ENCODE measurements at places on chromosomes 13 and 19. TPM values are rescaled to one million over a fixed set of nuclear protein-coding genes. Genes with fewer than 3 reads are reported as not detected.

The TBXA2R gene
- 2.3 TPM for total RNA-seq

The DMKN gene
- 246 TPM for total RNA-seq

The SMIM24 gene
- total RNA-seq: not detected

DNA sequence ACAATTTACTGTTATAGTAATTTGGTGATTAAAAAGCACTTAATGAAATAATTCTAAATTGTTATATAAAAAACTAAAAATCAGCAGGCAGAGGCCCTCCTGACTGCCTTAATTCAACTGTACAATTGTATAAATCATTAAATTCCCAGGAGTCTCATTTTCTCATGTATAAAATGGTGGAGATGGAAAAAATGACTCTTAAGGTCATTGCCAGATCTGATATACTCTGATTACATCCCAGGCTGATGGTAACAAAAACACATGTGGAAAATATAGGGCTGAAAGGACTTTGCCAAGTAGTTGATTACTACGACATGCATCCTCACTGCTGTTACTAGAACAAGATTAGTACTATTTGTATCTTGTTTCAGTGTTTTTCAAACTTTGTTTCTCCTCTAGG, 1020.0 kb upstream of the SLC10A2 start:
- H3K4me3 ChIP-seq: no peak overlapping the region
- no peaks in the 10 kb centered on the region for H3K4me1 ChIP-seq

DNA sequence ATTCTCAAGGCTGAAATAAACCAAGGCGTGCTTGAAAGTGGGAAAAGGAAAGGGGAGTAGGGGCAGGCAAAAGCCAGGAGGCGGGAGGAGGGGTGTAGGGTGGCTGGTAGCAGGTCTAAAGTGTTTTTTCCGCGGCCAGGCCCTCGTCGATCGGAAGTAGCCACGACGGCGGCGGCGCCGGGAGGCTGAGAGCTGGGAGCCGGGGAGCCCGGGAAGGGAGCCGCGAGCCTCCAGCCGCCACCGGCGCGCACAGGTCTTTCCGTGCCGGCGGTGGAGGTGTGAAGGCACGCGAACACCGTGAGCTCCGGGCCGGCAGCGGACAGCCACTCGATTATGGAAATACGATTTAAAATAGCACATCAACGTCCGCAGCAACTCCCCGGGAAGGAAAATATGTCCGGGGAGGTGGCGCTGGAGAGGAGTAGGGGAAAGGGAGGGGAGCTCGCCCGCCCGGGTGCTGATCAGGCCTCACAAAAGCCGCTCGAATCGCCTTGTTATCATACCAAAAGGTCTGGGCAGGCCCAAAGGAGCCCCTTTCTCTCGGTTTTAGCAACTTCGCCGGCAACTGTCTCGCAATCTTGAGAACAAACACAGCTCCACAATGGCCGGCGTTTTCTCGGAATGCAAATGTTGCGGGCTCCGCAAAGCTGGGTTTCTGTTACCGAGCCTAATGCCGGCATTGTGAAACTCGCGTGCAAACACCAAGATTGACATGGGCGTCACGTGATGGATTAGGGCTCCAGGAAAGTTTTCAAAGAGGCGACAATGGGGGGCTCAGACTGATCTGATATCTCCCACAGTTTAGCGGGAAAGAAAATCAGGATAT, 2.9 kb upstream of the PCDH8 start:
- no peak overlapping the region for H3K27ac ChIP-seq
- H3K4me3 ChIP-seq: no peak overlapping the region
- H3K36me3 ChIP-seq: no peaks in the 10 kb centered on the region
- peaks cover 19% of the 10 kb centered on the region for H3K27me3 ChIP-seq

GRCh38 chr13:33441015-33441414, 155.5 kb upstream of the STARD13 start:
- H3K36me3 ChIP-seq: no peaks in the 10 kb centered on the region
- H3K4me3 ChIP-seq: no peak overlapping the region
- H3K27ac ChIP-seq: no peak overlapping the region
- no peaks in the 10 kb centered on the region for H3K27me3 ChIP-seq

- no peak for DNase-seq
- no peaks in the 10 kb centered on the region for H3K4me1 ChIP-seq
- no peaks in the 10 kb centered on the region for H3K27me3 ChIP-seq
- no peak overlapping the region for H3K4me3 ChIP-seq
- H3K36me3 ChIP-seq: no peaks in the 10 kb centered on the region
- no peak overlapping the region for H3K27ac ChIP-seq
Measured at GRCh38 chr13:65505941-65506340, 1724.2 kb downstream of the PCDH9 start.

GRCh38 chr13:30985637-30986205, 53.3 kb downstream of the TEX26 start:
- no peak overlapping the region for H3K4me3 ChIP-seq
- no peaks in the 10 kb centered on the region for H3K36me3 ChIP-seq
- H3K4me1 ChIP-seq: peaks cover 14% of the 10 kb centered on the region
- DNase-seq: no peak

DNA sequence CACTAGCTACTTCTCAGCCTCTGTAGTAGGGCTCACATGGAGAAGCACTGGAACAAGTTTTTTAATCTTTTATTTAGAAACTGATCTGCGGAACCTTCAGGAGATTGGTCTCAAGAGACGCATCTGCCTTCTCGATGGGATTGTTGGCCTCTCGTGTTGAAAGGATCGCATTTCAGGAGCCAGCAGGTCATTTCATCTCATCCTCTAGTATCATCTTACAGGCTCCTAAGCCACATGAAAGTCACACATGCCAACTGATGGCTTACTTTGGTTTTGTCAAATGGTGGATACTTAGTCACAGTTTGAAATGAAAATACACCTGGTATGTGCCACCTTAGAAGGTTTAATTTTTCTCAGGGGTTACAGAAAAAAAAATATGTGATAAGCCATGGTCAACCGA, 1703.6 kb downstream of the EFNB2 start:
- no peaks in the 10 kb centered on the region for H3K36me3 ChIP-seq
- peaks cover 4% of the 10 kb centered on the region for H3K4me1 ChIP-seq
- no peak overlapping the region for H3K4me3 ChIP-seq
- no peak for DNase-seq

GRCh38 chr13:48748681-48749080, 95.0 kb downstream of the CYSLTR2 start:
- H3K4me3 ChIP-seq: no peak overlapping the region
- H3K27ac ChIP-seq: no peak overlapping the region
- H3K36me3 ChIP-seq: no peaks in the 10 kb centered on the region

DNA sequence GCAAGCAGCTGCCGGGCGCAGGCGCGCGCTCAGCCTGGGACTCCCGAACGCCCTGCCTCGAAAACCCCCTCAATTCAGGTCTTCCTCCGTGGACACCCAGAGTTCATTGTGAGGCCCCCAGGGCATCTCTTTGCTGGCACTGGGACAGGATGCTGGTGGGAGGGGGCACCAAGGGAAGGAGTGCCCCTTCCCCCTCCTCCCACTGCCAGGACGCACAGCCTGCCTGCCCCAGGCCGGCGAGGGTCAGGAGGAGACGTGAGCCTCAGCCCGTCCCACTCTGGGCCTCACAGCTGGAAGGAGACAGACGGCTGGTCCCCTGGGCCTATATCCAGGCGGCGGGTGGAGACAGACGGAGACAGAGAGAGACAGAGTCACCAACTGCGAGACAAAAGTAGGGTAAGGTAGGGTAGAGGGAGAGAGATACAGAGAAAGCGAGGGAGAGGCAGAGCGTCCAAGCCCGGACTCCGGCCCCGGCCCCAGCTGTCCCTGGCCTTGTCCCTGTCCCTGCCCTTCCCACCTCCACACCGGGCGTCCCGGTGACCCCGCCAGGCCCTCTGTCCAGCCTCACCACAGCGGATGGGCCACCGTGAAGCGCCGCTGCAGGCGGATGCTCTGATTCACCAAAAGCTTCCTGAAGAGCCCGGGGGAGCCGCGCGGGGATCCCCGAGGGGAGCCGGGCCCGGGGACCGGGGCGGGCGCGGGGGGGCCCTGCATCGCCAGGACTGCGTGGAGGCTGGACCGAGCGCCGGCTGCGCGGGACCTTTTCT, at the start of gene PDE4C:
Gene PDE4C, minus strand, starts transcription at position 737 of the 767 bp plus-strand sequence. Its CDS starts 23 bp downstream, at position 714.
- H3K27me3 ChIP-seq: no peaks in the 10 kb centered on the region
- no peak within 1 kb of the TSS for H3K27ac ChIP-seq
- no peak for DNase-seq

DNA sequence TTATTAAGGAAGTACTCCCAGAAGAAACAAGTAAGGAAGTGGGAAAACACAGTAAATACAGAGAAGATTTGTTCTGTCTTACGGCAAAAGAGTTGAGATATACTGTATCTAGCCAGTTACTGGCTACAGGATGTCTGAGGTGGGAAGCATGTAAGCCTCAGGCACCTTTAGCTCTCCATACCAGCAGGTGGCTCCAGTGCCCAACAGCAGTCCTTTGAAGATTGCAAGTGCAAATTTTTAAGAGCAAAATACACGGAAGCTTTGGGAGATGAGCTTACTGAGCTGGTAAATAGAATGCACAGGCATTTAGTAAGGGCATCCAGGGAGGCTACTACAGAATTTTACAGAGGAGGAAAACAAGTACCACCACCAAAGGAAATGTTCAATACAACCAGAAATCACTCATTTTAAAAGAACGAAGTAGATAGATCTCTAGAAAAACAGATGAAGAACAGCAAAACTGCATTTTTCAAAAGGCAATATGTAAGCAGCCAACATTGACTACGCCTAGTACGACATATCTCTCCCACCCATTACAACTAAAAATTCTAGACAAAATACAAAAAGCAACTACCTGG, 57.9 kb upstream of the VSTM2B start:
- H3K4me3 ChIP-seq: no peak overlapping the region
- H3K4me1 ChIP-seq: no peaks in the 10 kb centered on the region
- H3K27ac ChIP-seq: no peak overlapping the region
- peak; percentile 41 for DNase-seq

- DNase-seq: no peak
- no peaks in the 10 kb centered on the region for H3K27me3 ChIP-seq
- H3K4me1 ChIP-seq: no peaks in the 10 kb centered on the region
- no peaks in the 10 kb centered on the region for H3K36me3 ChIP-seq
- H3K4me3 ChIP-seq: no peak overlapping the region
Measured at GRCh38 chr13:104805346-104805745, 1730.1 kb downstream of the EFNB2 start.

- H3K36me3 ChIP-seq: peaks cover 12% of the 10 kb centered on the region
- H3K4me1 ChIP-seq: no peaks in the 10 kb centered on the region
- H3K4me3 ChIP-seq: no peak overlapping the region
Measured at GRCh38 chr19:41427647-41428480, 690 bp upstream of the B3GNT8 start.

GRCh38 chr13:30403456-30403855, 18.8 kb upstream of the UBE2L5 start:
- no peaks in the 10 kb centered on the region for H3K36me3 ChIP-seq
- no peaks in the 10 kb centered on the region for H3K4me1 ChIP-seq
- H3K4me3 ChIP-seq: no peak overlapping the region

DNA sequence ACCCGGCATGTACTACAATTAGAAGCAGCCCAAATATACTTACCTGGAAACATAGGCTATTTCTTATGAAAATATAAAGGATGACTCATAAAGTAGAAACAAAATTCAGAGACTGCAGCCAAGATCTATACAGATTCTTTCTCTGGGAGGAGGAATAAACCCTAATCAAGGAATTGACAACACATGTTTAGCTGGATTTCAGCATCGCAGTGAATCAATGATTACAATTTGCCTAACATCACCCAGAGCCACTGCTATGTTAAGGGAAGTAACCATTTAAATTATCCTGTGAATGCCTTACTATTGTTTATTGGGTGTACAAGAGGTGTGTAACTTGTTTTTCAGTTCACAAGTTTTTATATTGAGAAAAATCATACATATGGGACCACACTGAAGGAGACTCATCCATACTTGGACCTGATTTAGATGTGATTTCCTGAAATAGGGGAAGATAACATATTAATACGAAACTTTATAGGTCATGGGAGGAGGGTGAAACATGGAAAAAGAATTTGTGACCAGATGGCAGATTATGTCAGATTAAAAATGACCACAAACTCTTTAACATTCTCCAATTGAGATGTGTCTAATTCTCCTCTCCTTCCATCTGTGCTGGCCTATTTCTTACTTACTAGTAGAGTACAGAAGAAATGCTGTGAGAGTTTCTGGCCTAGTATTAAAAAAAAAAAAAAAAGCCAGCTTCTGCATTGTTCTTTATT, 1168.4 kb downstream of the SLITRK1 start:
- DNase-seq: no peak
- no peak overlapping the region for H3K4me3 ChIP-seq
- H3K27me3 ChIP-seq: no peaks in the 10 kb centered on the region
- H3K27ac ChIP-seq: no peak overlapping the region

Data from HCT116 (cell line).